Esophagus muscularis mucosa (tissue), 4 donors: ENCODE measurements at places on chromosomes 16 and 17.

GRCh38 chr17:59428916-59429485, 97.5 kb downstream of the YPEL2 start:
- H3K27me3 ChIP-seq = no peaks in the 10 kb centered on the region
- peaks cover 55% of the 10 kb centered on the region for H3K4me1 ChIP-seq
- H3K4me3 ChIP-seq = no peak overlapping the region
- no peak for DNase-seq
- H3K27ac ChIP-seq = peak overlapping the region; percentile 82

DNA sequence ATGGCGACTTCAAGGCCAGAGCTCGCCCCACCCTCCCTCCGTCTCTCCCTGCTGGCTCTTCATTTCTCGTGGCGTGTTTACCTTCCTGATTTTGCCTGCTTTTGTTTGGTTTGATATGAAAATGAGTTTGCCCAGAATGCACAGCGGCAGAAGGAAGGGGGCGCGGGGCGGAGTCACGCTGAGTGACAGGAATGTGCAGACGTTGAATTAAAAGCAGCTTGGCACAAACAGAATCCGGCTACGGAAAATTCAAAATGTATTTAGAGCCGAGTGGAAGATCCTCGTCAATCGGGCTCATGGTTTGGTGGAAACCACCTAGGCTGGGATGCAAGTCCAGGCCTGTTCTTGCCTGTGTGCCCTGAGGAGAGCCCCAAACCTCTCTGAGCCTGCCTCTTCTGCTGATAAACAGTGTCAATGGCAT, 102.7 kb downstream of the SDK2 start:
- H3K36me3 ChIP-seq = no peaks in the 10 kb centered on the region
- no peak overlapping the region for H3K27ac ChIP-seq
- H3K4me3 ChIP-seq = no peak overlapping the region
- no peak for DNase-seq

DNA sequence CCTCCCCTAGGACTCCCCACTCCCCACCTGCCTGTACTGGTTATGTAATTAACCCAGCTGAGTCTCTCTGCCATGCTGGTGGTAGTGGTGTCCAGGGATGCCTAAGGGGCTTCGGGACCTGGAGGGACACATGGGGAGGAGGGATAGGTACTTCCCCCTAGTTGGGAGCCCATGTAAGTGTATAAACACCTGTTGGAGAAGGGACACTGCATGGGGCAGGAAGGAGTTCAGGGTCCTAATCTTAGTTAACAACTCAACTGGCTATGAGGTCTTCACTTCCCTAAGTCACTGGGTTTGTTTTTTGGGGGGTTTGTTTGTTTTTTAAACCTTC, 1.3 kb downstream of the RASL10B start:
- H3K4me1 ChIP-seq = peaks cover 59% of the 10 kb centered on the region
- peak overlapping the region; percentile 69 for H3K4me3 ChIP-seq
- no peak for DNase-seq
- no peak overlapping the region for H3K27ac ChIP-seq
- H3K36me3 ChIP-seq = peaks cover 9% of the 10 kb centered on the region
- H3K27me3 ChIP-seq = no peaks in the 10 kb centered on the region

- peaks cover 75% of the 10 kb centered on the region for H3K4me1 ChIP-seq
- peaks cover 31% of the 10 kb centered on the region for H3K36me3 ChIP-seq
- H3K4me3 ChIP-seq = peak overlapping the region; percentile 95
- no peak for DNase-seq
- H3K27me3 ChIP-seq = no peaks in the 10 kb centered on the region
Measured at GRCh38 chr16:88705076-88705684, 1.0 kb downstream of the RNF166 start.

GRCh38 chr16:5054876-5055865, 10.6 kb downstream of the C16orf89 start:
- peaks cover 9% of the 10 kb centered on the region for H3K27me3 ChIP-seq
- no peaks in the 10 kb centered on the region for H3K36me3 ChIP-seq
- no peak overlapping the region for H3K4me3 ChIP-seq
- no peak for DNase-seq
- no peak overlapping the region for H3K27ac ChIP-seq

- H3K36me3 ChIP-seq = peaks cover 32% of the 10 kb centered on the region
- H3K27ac ChIP-seq = no peak overlapping the region
- H3K27me3 ChIP-seq = no peaks in the 10 kb centered on the region
- H3K4me3 ChIP-seq = no peak overlapping the region
Measured at GRCh38 chr16:8931859-8932258, 31.8 kb downstream of the USP7 start.

DNA sequence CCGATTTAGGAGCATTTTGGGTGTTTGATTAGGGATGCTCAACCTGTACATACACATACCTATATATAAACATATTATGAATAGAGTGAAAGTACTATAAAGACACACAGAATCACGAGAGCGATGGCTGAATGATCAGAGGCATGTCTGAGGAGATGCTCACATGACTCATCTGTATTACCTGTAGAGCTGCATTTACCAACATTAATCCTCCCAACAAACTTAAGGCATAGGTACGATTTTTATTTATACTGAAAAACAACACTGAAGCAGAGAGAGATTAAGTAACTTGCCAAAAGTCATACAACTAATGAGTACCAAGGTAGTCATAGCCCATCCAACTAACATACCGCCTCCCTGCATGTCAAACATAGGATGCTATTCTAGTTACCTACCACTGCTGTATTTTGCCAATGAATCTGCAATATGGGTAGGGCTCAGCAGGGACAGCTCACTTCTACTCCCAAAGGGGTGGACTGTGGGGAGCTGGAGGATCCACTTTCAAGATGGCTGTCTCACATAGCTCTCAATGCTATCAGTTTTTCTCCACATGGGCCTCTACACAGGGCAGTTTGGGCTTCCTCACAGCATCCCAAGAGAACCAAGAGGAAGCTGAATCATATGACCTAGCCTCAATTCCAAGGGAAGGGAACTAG, 7.3 kb downstream of the CYB5D1 start:
- no peak overlapping the region for H3K4me3 ChIP-seq
- H3K27me3 ChIP-seq = no peaks in the 10 kb centered on the region
- peaks cover 12% of the 10 kb centered on the region for H3K36me3 ChIP-seq
- no peaks in the 10 kb centered on the region for H3K4me1 ChIP-seq

GRCh38 chr16:29697391-29697790, 18.4 kb downstream of the QPRT start:
- no peaks in the 10 kb centered on the region for H3K36me3 ChIP-seq
- no peak overlapping the region for H3K27ac ChIP-seq
- no peaks in the 10 kb centered on the region for H3K27me3 ChIP-seq

DNA sequence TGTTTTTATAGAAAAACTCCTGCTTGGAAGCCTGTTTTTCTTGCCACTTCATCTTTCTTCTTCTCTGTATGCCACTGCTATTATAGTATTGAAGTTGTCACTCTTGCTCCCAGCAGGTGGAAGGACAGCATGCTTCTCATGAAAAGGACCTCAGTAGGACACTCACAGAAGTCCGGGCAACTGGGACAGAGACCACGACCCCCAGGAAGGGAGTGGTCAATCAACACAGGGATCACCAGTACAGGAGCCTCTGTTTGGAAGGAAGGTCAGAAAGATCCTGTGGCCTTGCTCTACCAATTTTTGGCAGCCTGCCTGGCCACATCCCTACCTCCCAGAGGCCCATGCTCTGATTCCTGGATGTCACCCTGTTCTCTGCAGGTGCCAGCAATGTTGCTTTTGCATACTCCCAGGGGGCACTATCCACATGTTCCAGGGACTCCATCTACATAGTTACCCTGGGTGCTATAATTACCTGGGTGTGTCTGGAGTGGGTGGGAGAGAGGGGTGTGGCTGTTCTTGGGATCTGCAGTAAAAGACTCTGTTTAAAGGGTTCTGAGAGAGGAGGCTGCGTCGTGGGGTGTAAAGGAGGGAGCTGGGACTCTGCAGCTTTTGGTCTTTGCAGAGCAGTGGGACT, 13.7 kb upstream of the AKAP10 start:
- H3K27ac ChIP-seq = no peak overlapping the region
- no peaks in the 10 kb centered on the region for H3K27me3 ChIP-seq
- no peak overlapping the region for H3K4me3 ChIP-seq
- no peak for DNase-seq
- peaks cover 6% of the 10 kb centered on the region for H3K4me1 ChIP-seq

DNA sequence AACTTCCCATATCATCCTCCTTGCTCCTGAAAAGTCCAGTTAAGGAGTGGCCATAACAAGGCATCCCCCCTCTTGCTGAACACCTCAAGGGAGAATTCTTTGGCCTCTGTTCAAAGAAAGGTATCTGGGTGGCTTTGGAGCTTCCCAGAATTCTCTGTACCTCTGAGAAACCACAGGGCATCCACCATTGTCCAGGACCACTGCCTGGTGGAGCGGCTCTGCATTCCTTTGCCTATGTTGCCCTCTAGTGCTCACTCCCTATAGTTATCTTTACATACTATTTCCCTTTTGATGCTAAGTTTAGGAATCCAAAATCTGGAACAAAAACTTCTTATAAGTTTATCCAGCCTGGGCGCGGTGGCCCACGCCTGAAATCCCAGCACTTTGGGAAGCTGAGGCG, 30.3 kb downstream of the CHD9NB start:
- no peaks in the 10 kb centered on the region for H3K36me3 ChIP-seq
- DNase-seq = no peak
- H3K27ac ChIP-seq = no peak overlapping the region

GRCh38 chr16:54070789-54071343, 215.7 kb downstream of the IRX3 start:
- H3K36me3 ChIP-seq = no peaks in the 10 kb centered on the region
- H3K27ac ChIP-seq = no peak overlapping the region
- H3K27me3 ChIP-seq = no peaks in the 10 kb centered on the region
- no peaks in the 10 kb centered on the region for H3K4me1 ChIP-seq
- no peak overlapping the region for H3K4me3 ChIP-seq

DNA sequence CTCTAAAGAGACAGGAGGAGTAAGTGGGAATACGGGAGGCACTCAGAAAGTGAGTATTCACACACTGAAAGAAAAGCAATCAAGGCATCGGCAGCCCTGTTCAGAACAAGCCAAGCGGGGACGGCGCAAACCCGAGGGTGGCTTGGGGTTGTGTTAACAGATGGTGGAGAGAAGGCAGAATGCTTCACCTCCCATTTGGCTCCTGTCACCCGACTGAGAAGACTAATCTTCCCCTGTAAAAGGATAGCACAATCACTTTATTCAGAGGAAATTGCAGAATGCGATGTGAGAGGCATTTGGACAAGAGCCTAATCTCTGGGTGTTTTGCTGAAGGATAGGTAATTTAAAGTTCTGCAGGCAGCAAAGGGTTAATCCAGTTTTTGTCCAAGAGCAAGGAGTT, 119.3 kb upstream of the WSCD1 start:
- no peak overlapping the region for H3K4me3 ChIP-seq
- no peak for DNase-seq
- H3K4me1 ChIP-seq = no peaks in the 10 kb centered on the region
- H3K27ac ChIP-seq = no peak overlapping the region

DNA sequence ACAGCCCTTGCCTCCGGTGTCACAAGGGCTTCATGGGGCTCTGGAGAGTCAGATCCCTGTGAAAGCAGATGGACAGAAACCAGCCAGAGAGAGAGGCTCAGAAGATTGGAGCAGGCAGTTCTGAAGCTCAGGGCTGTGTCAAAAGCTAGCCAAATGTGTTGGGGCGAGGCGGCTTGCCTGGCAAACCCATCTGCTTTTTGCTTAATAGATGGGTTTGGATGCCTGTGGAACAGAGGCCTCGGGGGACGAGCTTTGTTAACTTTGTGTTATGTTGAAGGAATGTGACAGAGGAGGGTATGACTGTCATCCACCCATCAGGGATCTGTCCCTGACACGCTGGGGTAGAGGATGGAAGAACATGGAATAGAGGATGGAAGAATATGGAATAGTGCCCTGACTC, 21.0 kb upstream of the SLC12A3 start:
- DNase-seq = no peak
- peaks cover 12% of the 10 kb centered on the region for H3K4me1 ChIP-seq
- H3K27ac ChIP-seq = no peak overlapping the region
- H3K27me3 ChIP-seq = no peaks in the 10 kb centered on the region

DNA sequence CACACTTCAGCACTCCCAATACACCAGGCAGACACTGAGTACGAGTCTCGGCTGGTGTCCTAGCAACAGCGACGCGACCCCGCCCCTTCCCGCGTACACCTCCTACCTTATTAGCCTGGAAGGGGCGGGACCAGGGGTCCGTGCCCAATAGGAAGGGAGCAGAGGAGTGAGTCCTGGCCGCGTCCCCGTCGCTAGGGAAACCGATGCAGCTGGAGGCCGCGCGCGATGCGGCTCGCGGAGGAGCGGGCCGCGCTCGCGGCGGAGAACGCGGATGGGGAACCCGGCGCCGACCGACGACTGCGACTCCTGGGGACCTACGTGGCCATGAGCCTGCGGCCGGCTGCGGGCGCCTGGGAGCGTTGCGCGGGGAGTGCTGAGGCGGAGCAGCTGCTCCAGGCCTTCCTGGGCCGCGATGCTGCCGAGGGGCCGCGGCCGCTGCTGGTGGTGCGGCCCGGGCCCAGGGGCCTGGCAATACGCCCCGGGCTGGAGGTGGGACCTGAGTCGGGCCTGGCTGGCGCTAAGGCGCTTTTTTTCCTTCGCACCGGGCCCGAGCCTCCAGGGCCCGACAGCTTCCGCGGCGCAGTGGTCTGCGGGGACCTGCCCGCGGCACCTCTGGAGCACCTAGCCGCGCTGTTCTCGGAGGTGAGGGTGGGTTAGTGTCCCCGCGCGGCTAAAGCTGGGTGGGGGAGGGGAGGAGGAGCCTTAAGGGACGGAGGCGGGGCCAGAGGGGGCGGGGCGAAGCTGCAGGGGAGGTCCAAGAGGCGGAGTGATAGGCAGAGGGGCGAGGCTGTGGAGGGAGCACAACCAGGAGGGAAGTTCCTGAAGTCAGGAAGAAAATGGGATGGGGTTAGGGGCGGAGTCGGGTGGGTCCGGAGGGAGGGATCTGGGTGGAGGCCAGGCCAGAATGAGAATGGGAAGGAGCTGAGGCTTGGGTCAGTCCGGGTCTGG, at the start of gene DNAH9:
DNAH9 (plus strand) TSS at position 197 of the 948 bp plus-strand sequence; CDS start at position 226, 29 bp downstream.
- H3K4me3 ChIP-seq = peak within 1 kb of the TSS; percentile 75
- H3K27ac ChIP-seq = peak within 1 kb of the TSS; percentile 85
- peaks cover 18% of the 10 kb centered on the region for H3K4me1 ChIP-seq
- peak; percentile 98 for DNase-seq
- no peaks in the 10 kb centered on the region for H3K27me3 ChIP-seq
- no peaks in the 10 kb centered on the region for H3K36me3 ChIP-seq

GRCh38 chr16:75238132-75238852, 13.1 kb downstream of the BCAR1 start:
- peak overlapping the region; percentile 24 for H3K4me3 ChIP-seq
- peak; percentile 93 for DNase-seq
- H3K27ac ChIP-seq = peak overlapping the region; percentile 84
- H3K36me3 ChIP-seq = peaks cover 59% of the 10 kb centered on the region
- peaks cover 55% of the 10 kb centered on the region for H3K4me1 ChIP-seq
- no peaks in the 10 kb centered on the region for H3K27me3 ChIP-seq

DNA sequence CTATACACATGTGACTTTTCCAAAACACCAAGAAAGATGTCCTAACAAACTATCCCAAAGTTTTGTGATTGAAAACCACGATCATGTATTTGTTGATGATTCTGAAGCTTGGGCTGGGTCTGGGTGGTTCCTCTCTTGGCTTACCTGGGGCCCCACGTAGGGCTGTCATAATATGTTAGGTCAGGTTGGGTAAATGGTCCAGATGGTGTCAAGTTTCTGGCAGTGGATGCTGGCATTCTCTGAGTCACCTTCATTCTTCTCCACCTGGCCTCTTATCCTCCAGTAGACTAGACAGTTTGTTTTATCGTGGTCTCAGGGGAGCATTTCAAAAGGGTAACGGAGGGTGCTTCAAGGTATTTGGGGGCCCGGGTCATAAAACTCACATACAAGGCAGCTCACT, 39.4 kb downstream of the SYCE1L start:
- H3K36me3 ChIP-seq = no peaks in the 10 kb centered on the region
- no peak overlapping the region for H3K4me3 ChIP-seq
- H3K4me1 ChIP-seq = peaks cover 8% of the 10 kb centered on the region
- DNase-seq = no peak

GRCh38 chr17:28839221-28839620, 3.4 kb downstream of the FAM222B start:
- H3K27ac ChIP-seq = no peak overlapping the region
- H3K4me3 ChIP-seq = no peak overlapping the region
- DNase-seq = no peak
- peaks cover 23% of the 10 kb centered on the region for H3K4me1 ChIP-seq
- no peaks in the 10 kb centered on the region for H3K27me3 ChIP-seq
